ENCODE measurements at places on chromosomes 7 and 10.

- no peak for DNase-seq
These were observed 32.1 kb downstream of the HIPK2 start for GRCh38 chr7:139745678-139746143.

- no peak for DNase-seq
These were observed 1243.1 kb downstream of the GATA3 start for GRCh38 chr10:9297580-9297979.

DNA sequence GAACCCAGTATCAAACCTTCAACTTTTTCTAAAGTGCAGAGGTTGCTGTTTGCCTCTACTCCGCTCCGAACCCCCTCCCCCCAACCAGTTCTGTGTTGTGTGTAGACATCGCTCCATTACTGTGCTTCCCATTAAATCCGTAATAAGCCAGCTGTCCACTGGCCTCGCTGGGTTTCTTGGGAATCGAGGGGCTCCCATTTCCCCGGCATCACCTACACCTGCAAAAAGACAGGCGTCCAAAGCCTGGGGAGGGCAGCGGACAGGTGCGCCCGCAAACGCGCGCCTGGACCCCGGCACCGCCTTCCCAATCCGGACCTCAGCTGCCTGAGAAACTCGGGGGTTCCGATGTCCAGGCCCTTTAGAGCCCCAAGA, 631 bp downstream of the RTKN2 start:
- DNase-seq = no peak

GRCh38 chr10:42962902-42963231, 114.0 kb upstream of the RET start:
- DNase-seq = no peak

DNA sequence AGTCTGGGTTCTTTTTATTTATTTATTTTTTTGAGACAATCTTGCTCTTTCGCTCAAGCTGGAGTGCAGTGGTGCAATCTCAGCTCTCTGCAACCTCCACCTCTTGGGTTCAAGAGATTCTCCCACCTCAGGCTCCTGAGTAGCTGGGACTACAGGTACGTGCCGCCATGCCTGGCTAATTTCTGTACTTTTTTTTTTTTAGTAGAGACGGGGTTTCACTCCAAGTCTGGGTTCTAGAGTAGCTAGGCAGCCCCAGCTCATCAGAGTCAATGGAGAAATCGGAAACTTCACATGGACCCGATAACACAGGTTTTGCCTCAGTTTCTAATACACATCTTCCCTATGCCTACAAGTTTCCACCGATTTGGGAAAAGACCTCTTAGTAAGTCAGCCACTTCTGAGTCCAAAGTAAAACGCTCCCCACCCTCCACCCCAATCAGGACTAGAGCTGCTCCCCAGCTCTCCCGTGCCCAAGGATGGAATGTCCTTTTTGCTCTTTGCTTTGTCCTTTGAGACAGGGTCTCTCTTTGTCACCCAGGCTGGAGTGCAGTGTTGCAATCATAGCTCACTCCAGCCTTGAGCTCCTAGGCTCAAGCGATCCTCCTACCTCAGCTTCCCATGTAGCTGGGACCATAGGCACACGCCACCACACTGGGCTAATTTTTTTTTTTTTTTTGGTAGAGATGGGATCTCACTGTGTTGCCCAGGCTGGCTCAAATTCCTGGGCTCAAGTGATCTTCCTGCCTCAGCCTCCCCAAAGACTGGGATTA, 3.8 kb upstream of the SERPINE1 start:
- no peak for DNase-seq

- no peak for DNase-seq
These were observed 29.7 kb upstream of the CRTAC1 start for GRCh38 chr10:98060079-98060478.

DNA sequence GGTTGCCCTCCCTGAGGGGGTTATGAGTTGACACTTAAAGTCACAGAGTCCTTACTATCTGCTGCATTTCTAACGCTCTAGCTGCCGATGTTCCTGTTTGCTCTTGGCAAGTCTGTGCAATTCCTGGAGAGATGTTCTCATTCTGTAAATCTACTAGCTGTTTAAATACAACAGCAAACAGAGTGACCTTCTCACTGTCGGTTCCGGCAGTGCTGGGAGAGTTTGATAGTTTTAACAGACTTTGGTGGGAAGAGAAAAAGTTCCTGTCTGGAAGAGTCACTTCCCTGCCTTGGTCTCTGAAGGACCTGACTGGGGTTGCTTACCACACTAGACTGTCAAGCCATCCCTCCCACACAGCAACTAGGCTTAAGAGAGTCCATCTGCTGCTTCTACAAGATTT, 63.3 kb upstream of the ELMO1 start:
- DNase-seq = no peak

DNA sequence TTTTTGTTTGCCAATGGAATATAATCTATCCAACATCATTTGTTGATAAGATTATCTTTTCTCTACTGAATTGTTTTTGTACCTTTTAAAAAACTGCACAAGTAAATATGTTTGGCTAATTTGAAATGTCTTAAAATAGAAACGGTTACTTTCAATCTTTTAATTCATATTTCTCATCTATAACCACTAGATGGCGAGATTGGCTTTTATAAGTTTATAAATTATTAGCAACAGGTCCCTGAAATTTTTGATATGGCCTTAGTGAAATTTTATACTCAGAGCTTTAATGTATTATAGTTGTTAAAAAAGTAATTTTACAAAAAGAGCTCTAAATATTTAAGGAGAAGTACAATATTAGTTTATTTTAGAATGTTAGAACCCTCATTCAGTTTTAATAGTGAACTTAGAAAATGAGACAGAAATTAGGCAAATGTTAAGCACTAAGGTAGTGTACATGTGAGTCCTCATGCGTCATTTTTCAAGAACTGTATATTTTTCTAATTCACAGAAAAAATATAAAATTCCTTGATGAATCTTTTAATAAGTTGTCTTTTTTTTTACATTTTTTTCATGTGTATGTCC, 592.5 kb downstream of the ARL4A start:
- peak; percentile 55 for DNase-seq

DNA sequence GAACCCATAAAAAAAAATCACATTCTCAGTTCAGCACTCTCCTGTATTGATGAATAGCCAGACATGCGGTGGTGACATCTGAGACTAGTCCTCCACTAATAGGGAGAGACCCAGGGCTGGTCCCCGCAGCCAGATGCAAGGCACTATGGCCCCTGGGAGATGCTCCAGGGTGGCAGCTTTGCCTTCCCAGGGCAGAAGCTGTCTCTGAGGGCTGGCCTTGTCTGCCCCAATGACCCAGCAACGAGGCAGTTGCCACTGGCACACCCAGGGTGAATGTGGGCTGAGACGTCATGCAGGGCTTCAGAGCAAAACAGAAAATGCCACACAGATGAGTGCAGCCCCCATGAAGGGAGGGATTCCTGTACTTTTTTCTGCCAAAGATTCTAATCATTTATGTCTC, 50.1 kb upstream of the GDF10 start:
- DNase-seq = no peak

- DNase-seq = peak; percentile 30
These were observed 41.4 kb upstream of the MAP3K8 start for GRCh38 chr10:30392564-30392990.

- no peak for DNase-seq
These were observed 171.1 kb upstream of the LYZL1 start for GRCh38 chr10:29117781-29118180.

GRCh38 chr10:97875391-97875790, 25.7 kb downstream of the GOLGA7B start:
- no peak for DNase-seq

- no peak for DNase-seq
These were observed 44.4 kb downstream of the TMEM270 start for GRCh38 chr7:73905360-73905759.

DNA sequence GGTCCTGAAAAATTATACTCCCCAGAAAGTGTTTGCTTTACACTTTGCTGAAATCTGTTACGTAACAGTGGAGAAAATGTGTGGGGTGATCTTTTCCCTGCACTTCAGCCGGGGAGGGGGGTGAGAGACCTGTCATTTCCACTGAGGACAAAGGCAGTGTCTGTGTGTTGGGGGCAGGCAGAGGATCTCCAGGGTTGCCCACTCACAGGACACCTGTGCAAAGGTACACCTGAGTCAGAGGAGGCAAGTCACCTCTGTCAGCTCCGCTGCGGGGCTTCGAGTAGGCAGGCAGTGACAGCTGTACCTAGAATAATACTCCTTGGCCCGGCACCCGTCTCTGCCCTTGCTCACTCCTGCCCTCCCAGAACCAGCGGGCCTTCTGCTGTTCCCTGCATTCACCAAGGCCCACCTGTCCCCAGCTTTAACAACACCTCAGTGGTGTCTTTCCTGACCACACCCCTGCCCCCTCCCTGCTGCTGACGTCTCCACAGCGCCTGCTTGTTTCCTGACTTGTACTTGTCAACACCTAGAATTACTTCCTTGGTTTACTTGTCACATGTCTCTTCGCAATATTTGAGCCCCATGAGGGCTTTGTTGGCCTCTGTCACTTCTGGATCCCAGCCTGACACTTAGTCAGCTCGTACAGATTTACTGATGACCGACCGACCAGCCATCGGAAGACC, 159.2 kb downstream of the NEURL1 start:
- no peak for DNase-seq

- no peak for DNase-seq
These were observed 13.1 kb upstream of the SGMS1 start for GRCh38 chr10:50636618-50637579.

DNA sequence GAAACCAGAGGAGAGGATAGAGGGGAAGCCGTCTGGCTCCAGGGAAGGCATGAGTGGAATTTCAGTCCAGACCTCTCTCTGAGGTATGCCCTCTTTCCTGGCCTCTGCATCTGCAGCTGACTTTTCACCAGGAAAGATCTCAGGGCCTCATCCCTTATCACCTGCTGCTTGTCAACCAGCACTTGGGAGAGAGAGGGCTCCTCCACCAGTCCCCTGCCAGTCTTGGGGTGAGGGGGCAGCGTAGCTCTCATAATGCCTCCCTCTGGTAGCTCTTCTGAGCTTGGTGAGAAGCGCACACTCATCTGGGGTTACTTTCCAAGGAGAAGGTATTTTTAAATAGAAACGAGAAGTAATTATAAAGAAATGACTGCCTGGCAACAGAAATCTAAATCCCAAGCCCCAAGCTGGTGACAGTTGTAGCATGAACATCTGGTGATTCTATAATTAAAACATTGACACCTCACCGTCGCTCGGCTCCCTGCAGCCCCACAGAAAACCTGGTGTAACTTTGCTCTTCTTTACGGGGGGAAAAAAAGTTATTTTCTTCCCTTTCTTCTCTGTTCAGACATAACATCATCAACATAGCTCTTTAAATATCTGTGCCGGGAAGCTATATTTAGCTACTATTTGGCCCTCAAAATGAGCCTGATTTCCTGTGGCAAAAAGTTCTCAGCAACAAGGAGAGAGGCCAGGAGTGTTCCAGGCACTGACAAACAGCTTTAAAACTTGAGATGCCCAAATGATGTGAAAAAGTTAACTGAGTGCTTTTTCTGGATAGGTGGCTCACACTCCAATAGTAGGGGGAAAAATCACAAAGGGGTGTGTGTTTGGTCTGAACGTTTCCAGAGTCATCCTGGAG, 26.9 kb downstream of the HIP1 start:
- DNase-seq = no peak

DNA sequence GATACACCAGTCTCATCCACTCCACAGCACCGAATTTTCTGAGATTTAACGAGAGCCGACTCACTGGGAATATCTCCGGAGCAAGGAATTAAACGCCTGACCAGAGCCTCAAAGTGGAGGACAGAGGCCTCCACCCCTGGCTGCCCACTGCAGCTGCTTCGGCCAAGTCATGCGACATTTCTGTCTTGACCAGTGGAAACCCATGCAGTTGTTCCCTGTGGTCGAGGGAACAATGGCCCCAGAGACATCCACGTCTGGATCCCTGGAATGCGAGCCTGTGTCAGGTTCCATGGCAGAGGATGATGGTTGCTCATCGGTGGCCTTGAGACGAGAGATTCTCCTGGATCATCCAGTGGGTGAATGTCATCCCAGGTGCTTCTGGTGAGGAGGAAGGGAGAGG, 65.7 kb upstream of the INSIG1 start:
- no peak for DNase-seq

GRCh38 chr10:76169246-76169645, 737.8 kb downstream of the LRMDA start:
- DNase-seq = no peak

- DNase-seq = no peak
These were observed 491.9 kb downstream of the PARD3 start for GRCh38 chr10:34323192-34323591.

GRCh38 chr7:69108097-69108496, 490.2 kb upstream of the AUTS2 start:
- no peak for DNase-seq

DNA sequence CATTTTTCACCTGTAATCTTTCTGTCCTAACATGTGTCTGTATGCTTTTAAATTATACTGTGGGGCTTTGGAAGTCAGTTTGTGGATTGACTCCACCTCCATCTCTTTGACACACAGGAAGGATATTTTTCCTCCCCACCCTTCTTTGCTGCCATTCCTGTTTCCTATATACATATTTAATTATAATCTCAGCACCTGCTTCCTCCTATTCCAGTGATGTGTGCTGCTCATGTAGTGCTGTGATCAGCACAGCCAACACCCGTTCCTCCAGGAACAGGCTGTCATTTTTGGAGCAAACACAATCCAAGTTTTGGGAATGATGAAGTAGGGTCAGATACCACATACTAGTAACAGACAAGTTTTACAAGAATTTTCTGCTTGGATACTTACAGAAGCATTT, 135.0 kb upstream of the PRPS1L1 start:
- no peak for DNase-seq

GRCh38 chr7:40793132-40793531, 658.3 kb downstream of the SUGCT start:
- DNase-seq = no peak

GRCh38 chr7:57198801-57199200, 66.6 kb upstream of the ZNF479 start:
- no peak for DNase-seq

DNA sequence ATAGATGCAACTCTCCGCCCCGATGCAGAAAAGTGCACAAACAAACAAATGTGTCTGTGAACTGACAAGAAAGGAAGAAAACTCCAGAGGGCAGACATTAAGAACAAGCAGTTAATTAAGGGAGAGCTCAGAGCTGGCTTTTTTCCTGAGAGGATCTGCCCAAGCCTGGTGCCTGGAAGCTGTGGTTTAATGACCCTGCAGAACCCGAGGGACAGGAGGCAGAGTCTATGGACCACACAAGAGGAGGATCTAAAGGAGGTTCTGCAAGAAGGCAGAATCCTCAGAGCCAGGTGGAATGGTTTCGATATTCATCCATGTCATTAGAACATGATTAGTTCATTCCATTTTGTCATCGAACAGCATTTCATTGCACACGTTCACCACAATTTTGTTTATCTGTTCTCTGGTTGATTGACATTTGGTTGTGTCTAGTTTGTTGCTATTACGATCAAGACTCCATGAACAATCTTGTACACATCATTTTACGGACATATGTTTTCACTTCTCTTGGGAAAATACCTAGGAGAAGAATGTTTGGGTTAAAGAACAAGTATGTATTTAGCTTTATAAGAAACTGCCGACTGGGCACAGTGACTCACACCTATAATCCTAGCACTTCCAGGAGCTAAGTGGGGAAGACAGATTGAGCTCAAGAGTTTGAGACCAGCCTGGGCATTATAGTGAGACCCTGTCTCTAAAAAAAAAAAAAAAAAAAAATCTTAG, 560.2 kb downstream of the CALN1 start:
- DNase-seq = no peak

- DNase-seq = no peak
These were observed 96.3 kb downstream of the JAZF1 start for GRCh38 chr7:28083998-28084985.

All from pons (tissue), 1 donor.